ENCODE measurements at places on chromosomes 16 and 17. TPM values are rescaled to one million over a fixed set of nuclear protein-coding genes. Genes with fewer than 3 reads are reported as not detected.

DNA sequence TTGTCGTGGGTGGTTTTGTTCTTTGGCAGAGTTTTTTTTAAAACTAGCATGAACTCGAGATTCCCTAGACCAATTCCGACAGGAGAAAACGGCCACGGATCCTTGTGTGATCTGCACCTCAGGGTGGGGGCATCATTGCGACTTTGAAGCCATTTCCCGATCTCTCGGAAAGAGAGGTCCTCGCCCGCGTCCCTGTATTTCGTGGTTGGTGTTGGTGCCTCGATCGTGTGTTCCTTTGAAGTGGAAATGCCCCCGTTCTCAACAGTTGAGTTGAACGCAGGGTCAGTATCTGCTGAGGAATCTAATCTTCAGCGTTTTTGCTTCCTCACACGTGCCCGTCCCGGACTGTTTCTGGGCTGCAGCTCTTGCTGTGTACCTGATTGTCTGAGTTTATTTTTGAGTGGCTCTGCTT is 1.1 kb downstream of the CRAMP1 start:
- no peak for DNase-seq

TPPP3 gene
- total RNA-seq, result 8.7 TPM

DNA sequence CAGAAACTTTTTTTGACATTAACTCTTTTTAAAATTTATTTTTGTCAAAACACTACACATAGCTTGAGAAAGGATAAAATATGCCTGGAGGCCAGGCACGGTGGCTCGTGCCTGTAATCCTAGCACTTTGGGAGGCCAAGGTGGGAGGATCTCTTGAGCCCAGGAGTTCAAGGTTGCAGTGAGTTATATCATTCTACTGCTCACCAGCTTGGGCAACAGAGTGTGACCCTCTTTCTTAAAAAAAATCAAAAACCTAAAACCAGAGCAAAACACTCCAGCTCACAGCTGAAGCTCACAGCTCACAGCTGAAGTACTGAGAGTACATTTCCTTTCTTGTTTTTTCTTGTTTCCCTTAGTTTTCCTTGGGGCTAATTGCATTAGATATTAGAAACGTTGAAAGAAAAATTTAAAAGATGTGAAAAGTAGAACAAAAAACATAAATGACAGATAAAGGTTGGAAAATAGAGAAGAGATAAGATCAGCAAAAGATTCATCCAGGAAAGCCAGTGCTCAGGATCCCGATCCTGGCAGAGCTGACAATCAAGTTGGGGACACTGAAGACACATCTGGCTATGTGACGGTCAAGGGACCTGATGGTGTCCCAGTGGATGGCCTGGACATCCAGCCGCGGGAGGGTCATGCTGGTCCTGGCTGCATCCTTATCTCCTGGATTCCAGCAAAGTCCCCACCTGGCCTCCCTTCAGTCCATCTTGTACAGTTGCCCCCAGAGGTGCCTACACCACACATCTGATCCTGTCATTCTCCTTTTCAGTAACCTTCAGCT is 9.8 kb downstream of the CHST6 start:
- no peak for DNase-seq

MYH13 gene
- total RNA-seq, result not detected

- DNase-seq, result no peak
These were observed 122.0 kb downstream of the BANP start for GRCh38 chr16:88073201-88073721.

CTRB1 gene
- 1.8 TPM for total RNA-seq

SGSM2 gene
- 29.5 TPM for total RNA-seq

GRCh38 chr17:61000911-61001310 is 323.3 kb downstream of the BCAS3 start:
- no peak for DNase-seq

DNA sequence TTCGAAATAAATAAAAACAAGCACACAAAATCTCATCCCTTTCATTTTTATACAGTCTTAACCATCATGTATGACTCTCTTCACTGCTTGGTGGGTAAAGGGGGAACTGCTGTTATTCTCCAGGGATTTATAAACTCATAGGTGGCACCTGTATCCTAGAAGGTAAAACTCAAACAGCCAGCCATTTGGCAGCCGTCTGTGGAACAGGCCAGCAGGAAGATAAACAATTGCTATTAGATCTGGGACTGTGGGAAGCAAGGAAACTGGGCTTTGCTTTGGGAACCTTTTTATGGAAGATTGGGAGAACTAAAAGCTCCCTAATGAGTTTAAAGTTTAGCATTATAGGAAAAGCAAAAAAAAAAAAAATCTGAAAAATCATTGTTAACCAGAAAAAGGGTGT is 126.0 kb downstream of the TANGO6 start:
- no peak for DNase-seq

FLCN gene
- 31.0 TPM for total RNA-seq

GRCh38 chr16:4381072-4381934 is 9.7 kb downstream of the VASN start:
- no peak for DNase-seq

DNA sequence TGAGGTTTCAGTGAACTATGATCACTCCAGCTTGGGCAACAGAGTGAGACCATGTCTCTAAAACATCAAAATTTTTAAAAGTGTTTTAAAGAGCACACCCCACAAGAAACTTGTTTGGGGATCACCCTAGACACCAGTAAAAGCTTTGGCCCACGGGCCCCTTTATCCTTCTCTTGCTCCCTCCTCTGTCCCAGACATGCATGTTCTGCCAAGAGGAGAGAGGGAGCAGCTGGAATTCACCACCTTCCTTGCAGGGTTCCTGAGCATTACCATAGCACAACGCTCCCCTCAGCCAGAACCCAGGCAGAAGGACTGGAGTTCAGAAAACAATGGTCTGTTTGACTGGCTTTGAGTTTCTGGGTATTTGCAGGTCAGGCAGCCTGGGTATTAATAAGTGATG is 214.3 kb upstream of the CDH5 start:
- DNase-seq, result no peak

- DNase-seq, result no peak
These were observed 1.6 kb downstream of the PRSS36 start for GRCh38 chr16:31148281-31148728.

DNA sequence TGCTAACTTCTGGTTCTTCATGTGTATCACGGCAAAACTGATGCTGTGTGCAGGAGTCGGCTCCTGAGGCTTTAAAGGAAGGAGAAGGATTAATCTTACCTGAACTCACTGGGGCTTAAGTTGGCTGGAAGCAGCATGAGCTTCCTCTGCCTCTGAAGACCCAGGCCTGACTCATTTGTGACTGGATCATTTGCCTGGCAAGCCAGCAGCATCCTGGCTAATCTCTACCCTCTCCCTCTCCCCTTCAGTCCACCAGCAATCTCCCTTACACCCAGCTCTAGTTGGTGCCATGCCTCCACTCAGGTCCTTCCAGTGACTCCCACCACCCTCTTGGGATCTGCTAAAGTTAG is 150.3 kb downstream of the IRX3 start:
- no peak for DNase-seq

GRCh38 chr16:22071331-22071910 is 20.9 kb upstream of the VWA3A start:
- no peak for DNase-seq

CAMTA2 gene
- total RNA-seq, result 33.4 TPM

DNA sequence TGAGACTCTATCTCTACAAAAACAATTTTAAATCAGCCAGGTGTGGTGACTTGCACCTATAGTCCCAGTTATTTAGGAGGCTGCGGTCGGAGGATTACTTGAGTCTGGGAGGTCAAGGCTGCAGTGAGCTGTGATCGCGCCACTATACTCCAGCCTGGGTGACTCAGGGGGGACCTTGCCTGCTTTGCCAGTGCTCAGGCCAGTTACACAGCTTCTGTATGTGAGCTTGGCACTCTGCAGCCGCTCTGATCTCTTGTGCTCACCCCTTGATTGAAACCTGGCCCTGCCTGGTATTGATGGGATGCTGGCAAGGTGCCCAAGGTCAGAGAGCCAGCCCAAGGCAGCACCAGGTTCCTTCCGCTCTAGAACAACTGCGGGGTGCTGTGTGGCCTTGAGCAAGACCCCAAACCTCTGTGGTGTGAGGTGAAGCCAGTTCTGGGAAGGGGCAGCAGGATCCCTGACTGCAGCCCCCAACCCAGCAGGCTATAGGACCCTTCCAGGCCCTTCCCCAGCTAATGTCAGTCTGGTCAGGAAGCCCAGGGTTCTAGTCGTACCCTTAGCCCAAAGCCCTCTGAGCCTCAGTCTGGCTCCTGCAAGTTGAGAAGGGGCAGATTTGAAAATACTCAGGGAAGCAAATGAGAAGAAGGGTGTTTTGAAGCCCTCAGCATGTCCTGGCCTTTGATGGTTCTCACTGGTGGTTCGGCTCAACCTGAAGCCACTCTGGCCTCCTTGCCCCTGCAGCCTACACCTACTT is 18.9 kb downstream of the MMP15 start:
- no peak for DNase-seq

TMEM106A gene
- total RNA-seq, result 1.9 TPM

DNA sequence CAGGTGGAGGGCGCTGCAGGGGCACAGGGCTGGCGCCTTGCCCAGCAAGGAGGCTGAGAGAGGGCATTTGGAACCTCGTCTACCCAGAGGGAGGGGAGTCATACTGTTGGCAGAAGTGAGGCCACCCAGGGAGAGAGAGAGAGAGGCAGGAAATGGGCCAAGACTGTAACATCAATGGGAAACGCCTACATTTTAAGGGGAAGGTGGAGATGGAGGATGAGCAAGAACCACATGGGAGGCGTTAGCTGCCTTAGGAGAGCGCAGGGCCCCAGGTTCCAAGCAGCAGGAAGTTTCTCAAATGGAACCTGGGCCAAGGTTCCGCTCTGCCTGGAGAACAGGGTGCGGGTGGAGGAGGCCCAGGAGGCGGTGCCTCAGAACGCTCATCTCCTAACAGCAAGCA is 2.7 kb upstream of the WFDC1 start:
- DNase-seq, result no peak

SPN gene
- 1.6 TPM for total RNA-seq

All from heart right ventricle (tissue), 16 donors.